ENCODE measurements at places on chromosomes 7 and 10.

DNA sequence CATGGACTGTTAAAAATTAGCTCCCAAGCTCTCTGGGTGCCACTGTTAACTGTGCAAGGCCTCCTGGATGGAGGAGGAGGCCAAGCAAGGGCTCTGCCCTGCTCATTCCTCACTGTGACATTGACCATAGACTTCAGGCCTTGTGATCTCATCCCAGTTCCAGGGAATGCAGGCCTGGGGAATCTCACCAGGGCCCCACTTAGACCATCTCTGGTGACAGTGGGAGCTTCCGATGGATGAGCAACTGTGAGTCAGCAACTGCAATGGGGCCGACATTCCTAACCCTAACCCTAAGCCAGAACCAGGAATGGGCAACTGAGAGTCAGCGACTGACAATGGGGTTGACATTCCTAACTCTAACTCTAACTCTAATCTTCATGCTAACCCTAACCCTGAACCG is 50.4 kb upstream of the MSMB start:
- no peak for DNase-seq

DNA sequence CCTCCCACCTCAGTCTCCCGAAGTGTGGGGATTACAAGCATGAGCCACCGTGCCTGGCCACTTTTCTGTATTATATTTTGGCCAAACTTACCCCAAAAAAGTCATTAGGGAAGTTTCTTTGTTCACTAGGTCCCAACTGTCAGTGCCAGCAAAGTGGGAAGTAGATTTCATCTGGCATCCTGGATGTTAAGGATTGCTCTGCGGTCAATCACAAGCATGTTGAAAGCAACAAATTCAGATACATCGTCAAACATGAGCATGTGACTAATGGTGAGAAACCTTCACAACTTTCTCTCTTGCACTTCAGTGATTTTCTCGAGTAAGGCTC is 14.3 kb upstream of the LRRC17 start:
- peak; percentile 45 for DNase-seq

- DNase-seq = no peak
These were observed 9.3 kb downstream of the FXYD4 start for GRCh38 chr10:43380610-43381222.

DNA sequence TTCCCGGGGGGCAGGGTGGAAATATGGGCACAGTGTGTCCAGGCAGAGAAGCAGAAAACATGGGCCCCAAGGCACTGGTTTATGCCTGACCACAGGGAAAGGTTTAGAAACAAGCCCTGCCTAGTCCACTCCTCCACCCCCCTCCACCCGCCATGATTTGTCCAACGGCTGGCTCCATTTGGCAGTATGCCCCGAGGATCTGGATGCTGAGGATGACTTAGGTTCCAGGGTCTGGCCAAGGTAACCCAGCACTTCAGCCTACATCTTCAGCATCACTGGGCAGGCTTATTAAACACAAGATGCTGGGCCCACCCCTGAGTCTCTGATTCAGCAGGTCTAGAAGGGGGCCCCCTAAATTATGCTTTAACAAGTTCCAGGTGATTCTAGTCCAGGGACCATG is 121.9 kb downstream of the RALA start:
- no peak for DNase-seq

DNA sequence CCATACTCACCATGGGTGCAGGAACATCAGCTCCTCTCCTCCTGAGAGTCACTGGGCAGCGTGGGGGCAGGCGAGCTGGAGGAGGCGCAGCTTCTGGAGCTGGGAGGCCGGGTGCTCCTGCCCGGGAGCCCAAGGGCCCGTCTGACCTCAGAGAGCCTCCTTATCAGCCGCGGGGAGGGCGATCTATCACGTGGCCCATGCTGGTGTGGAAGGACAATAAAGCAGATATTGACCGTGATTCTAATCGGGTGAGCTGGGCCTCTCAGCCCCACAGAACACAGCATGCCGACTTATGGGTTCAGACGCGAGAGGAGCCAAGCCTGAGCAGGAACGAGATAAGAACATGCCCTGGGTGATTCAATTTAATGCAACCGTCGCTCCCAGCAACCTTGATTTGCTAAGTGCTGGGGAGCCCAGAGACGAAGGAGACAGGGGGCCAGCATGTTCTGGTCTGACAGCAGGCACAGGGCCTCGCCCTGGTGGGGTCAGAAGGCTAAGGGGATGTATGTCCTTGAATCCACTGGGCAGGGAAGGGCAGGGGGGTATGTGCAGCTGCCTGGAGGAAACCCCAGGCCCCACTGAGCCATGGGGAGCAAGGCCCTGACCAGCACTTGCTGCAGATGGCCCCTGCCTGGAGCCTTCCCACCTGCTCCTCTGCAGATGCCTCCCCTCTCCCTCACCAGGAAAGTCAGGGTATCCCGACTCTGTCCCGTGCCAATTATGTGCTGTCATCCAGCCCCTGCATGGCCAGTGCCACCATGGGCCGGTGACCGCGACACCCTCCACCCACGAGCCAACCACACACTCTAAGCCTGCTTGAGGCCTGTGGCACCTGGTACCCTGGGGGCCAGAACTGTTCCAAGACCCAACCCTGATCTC is 95.3 kb upstream of the RET start:
- DNase-seq = no peak

DNA sequence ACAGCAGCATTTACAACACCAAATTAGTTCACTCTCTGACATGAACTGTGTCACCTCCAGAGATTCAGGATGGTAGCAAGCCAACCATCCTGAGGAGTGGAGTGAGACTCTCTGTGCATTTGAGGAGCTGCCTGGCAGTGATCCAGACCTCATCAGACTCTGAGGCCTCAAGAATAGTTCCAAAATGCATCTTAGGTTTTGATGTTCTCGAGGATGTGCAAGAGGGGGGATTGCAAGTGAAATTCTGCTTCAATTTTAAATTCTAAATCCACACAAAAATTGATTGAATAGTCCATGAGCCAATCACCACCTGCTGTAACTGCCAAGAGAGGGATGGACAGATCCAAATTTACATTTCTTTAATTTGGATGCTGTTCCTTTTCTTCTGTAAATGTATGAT is 49.7 kb downstream of the SLK start:
- no peak for DNase-seq

- no peak for DNase-seq
These were observed 69.0 kb downstream of the CFAP46 start for GRCh38 chr10:132873395-132873794.

GRCh38 chr10:132461103-132461682 is 64.2 kb downstream of the PWWP2B start:
- no peak for DNase-seq

DNA sequence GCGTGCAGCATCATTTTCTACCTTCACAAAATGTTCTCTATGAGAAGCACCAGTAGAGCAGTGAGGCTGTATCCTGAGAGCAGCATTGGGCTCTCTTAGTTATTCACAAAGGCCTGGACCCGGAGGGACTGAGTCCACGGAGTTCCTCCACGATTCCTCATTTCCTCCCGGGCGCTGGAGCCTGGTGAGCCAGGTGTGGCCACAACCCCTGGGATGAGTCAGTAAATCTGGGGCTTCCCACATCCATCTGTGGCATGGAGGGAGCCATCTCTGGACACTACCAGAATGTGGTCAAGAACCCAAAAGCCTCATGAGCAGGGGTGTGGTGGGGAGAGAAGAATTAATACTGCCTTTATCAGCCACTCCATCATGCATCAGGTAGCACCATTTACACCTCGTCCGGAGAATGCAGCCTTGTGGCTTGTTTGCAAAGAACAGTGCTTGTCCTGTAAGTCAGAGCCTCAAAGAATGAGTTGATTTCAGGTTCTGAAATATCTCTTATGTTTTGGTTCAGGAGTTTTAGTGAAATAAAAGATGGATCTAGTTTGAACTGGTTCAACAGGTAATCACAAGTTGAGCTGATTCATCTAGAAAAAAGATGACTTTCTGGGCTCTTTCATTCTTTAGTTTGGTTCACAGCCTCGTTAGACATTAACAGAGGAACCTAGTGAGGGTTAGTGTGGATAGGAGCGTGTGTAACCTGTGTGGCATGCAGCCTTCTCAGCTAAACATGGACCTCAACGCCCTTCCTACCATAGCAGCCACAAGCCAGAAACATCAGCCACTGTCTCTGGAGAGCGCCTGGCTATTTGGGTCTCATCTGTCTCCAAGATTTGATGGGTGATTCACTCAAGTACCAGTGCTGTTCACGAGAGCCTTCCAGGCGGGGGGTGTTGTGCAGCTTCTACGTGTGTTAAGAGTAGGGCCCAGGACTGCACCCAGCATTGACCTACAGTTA is 95.2 kb downstream of the WDR37 start:
- DNase-seq = no peak

DNA sequence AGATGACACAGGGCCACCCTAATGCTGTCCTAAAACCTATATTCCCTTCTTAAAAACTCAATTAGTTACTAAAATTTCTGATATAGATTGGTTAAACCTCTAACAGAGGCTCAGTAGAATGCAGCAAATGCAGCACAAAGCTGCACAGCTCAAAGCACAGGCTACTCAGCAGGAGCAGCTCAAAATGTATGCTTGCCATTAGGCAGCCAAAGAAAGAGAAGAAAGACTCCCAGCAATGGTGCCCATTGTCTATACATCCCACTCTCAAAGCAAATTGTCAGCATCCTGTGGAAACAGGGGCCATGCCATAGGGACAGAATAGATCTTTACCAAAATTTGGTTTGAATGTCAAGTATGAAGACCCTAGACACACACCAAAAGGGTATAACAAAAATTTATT is 73.5 kb downstream of the TFPI2 start:
- DNase-seq = no peak

GRCh38 chr10:69335063-69335587 is 56.8 kb downstream of the HK1 start:
- DNase-seq = peak; percentile 85

- no peak for DNase-seq
These were observed 64.7 kb upstream of the AOAH start for GRCh38 chr7:36788825-36789470.
